ENCODE measurements at places on chromosomes 7 and 10.
A peak's percentile ranks its signal among the peaks of the same experiment; 100 is the strongest.

GRCh38 chr10:59240582-59241183 is 64.2 kb downstream of the PHYHIPL start:
- no peak for DNase-seq

DNA sequence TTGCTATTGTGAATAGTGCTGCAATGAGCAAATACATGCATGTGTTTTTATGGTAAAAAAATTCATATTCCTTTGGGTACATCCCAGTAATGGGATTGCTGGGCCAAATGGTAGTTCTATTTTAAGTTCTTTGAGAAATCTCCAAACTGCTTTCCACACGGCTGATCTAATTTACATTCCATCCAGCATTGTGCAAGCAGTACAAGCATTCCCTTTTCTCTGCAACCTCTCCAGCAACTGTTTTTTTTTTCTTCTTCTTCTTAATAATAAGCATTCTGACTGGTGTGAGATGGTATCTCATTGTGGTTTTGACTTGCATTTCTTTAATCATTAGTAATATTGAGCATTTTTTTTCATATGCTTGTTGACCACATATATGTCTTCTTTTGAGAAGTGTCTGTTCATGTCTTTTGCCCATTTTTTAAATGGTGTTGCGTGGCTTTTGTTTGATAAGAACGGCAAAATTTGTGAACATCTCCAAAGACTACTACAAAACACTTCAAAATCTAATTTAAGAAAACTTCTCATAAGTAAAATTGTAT is 136.1 kb upstream of the MYO3A start:
- no peak for DNase-seq

DNA sequence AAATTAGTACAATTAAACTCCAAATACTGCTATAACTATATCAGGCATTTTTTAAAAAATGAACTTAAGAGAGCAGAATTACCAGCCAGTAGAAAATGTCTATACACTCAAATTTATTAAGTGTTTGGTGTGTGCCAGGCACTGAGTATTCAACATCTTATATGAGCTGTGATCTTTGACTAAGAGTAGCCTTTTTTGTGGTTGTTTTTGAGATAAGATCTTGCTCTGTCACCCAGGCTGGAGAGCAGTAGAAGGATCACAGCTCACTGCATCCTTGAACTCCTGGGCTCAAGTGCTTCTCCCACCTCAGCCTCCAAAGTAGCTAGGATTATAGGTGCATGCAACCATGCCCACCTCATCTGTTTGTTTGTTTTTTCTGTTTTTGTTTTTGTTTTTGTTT is 102.5 kb upstream of the CELF2 start:
- peak; percentile 9 for DNase-seq

- DNase-seq: no peak
These were observed 7.7 kb upstream of the ITPRIP start for GRCh38 chr10:104345941-104346340.

- DNase-seq: no peak
These were observed 101.5 kb downstream of the CHCHD3 start for GRCh38 chr7:132980402-132980801.

GRCh38 chr7:157654350-157654749 is 317.5 kb downstream of the DNAJB6 start:
- no peak for DNase-seq

GRCh38 chr10:96991313-96991841 is 159.3 kb downstream of the LCOR start:
- no peak for DNase-seq

GRCh38 chr10:124221356-124222317 is 128.2 kb upstream of the CHST15 start:
- no peak for DNase-seq

- no peak for DNase-seq
These were observed 54.1 kb downstream of the DYNC2I1 start for GRCh38 chr7:158910254-158911053.

DNA sequence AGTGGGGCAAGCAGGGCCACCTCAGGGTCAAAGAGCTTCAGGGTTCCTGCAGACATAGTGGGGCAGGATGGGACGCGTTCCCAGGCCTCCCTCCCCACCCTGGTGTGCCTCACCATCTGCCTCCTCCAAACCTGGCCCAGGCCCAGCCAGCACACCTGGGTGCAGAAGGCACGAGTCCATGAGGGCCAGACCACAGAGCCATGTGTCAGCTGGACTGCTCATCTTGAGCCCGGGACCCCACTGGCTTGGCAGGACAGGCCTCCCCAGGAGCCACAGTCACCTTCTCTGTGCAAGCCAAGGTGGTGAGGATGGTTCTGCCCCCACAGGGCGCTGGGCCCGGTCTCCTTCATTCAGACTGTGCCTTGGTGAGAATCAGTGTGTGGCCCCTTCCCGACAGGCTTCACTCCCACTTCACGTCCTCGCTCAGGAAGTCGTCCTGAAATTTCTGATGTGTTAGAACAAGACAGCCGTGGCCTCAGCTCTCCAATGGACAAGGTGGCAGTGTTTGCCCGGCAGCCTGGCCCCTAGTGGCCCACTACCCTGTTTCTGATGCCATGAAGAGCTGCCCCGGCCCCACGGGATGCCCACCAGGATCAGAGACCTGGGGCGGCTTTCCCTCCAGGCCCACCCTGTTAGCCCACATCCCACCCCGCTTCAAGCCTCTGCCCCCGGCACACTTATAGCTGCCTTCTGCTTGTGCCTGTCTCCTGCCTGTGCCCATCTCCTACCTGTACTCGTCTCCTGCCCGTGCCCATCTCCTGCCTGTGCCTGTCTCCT is 59.6 kb upstream of the EBF3 start:
- no peak for DNase-seq

DNA sequence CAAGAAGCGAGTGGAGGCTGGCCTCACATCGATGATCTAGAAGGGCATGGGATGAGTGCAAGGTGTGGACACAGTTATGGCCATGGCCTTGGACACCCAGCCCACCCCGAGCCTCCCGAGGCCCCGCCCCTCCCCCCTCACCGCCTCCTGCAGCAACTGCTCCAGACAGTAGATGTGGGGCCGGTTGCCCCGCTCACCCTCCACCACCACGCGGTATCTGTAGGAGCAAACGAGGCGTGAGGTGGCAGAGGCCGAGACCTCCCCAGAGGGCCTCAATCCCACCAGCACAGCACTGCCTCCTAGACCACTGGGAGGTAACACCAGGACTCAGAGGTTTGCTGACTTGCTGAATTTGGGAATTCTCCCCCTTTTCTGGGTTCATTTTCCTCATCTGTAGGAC is 37.6 kb downstream of the SLC29A4 start:
- DNase-seq: no peak

DNA sequence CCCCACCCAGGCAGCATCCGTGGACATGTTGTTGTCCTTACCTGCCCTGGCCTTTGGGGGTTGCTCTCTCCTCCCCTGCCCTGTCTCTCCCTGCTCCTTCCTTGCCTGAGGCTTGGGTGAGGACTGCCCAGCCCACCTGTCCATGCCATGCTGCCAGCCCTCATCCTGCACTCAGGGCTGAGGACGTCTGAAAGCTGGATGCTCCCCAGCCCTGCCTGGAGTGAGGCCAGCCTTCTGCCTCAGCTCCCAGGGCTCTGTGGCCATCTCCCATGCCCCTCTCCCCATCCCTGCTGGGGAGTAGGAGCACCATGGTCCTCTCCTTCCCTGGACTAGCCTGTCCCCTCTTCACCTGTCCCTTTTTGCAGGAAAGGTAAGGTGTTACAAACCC is 68.4 kb downstream of the RAMP3 start:
- no peak for DNase-seq

- no peak for DNase-seq
These were observed 22.0 kb upstream of the GSAP start for GRCh38 chr7:77438131-77438530.

- no peak for DNase-seq
These were observed 11.5 kb upstream of the SH2B2 start for GRCh38 chr7:102275123-102275703.

DNA sequence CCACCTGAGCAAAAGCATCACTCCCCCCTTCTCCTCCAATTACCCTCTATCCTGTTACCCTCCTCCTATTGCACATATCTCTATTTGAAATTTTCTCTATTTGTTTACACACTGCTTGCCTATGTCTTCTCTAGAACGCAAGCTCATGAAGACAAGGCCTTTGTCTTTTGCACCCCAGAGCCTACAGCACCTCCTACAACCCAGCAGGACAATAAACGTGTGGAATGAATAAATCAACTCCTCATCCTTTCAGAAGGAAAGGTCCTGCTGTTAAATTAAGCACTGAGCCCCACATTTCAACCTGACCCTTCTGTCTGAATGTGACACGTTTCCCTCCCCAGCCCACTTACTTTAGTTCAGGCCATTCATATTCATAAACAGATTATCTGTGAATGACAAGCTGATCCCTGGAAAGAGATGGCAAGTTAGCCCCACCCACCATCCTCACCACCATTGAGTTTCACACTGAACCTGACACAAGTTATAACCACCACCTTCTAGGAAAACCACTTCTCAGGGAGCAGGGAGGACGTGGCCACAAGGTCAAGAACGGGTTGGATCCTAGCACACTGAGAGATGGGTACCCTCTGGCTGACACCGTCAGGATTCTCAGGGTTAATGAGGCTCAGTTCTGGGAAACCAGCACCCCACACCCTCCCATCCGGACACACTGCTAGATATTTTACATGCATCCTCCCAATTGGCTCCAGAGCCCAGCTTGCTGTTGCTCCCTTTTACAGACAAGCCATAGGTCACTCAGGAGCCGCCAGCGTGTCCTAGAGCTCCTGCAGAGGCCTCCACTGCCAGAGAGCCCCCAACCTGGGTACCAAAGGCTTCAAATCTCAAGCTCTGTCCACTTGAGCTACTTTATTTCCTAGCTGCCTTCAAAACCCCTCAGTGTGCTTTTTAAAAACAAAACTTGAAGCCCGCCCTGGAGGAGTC is 934 bp downstream of the PRTFDC1 start:
- DNase-seq: no peak

DNA sequence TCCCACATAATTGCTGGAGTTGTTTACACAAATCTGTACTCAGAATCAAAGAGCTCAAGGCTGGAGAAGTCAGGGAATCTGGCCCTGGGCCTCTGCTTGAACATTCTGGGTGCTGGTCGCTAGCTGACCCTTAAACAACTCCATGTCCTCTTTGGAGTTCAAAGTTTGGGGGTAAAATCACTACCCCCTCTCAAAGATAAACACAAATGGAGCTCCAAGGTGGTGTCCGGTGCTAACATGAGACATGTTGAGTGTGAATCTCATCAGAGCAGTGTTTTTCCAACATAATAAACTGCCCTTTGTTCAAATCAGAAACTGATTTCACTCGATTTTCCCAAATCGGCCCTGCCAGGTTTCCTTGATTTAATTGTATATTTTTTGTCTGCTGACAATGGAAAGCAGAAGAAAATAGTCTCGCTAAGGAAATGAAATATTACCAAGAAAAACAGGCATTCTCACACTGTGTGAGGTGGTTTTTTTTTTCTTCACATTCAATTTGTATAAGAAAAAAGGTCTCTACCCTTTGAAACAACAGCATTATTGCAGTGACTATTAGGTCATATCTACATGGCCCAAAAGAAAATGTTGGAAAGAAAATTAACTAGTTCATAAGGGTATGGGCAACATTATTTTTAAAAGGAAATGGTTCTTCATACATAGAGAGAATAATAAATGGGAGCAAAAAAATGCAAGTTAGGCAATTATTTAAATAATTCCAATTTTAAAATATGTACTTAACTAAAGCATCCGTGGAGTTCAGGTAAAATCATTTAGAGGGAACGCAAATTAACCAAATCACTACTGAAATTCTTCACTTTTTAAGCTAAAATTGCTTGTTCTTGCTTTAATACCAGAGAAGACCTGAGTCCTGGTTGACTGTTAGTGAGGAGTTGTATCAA is 56.1 kb upstream of the CAPZA2 start:
- DNase-seq: no peak

DNA sequence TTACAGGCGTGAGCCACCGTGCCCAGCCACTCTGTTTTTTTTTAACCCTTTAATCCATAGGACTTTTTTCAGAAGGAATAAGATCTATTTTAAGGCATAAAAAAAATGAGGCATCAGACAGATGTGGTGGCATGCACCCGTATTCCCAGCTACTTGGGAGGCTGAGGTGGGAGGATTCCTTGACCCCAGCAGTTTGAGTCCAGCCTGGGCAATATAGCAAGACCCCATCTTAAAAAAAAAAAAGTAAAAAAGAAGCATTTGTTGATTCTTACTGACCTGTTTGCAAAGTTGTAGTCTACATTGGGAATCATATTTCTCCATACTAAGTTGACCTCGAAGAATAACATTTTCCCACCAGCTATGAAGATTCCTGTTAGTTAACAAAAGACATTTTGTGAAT is 38.6 kb downstream of the VCL start:
- no peak for DNase-seq

GRCh38 chr7:66913118-66914037 is 7.6 kb upstream of the TMEM248 start:
- no peak for DNase-seq

DNA sequence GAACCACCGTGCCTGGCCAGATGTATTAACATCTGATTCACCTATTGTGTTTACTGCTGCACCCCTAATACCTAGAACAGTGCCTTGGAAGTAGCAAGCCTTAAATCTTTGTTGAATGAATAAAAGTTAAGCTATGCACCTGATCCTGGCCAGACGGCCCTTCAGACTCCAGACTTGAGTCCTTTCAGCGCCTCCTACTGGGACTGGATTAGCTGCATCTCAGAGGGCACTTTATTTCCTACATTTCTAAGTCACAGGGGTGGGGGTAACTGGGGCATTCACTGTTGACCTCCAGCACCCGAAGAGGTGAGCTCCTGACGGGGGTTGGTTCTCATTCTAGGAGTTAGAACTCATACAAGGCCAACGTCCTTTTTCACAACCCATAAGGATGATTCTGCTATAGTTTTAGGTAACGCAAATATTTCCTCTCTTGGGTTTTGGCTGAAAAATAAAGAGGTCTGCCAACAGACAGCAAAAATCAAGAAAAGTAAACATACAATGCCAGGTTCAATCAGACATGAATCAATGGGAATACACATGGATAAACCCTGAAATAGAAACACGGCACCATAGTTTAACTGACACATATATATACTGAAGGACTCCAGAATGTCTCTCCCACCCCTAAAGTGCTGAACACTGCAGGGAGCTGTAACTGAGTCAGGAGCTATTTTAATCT is 48.0 kb upstream of the DLG5 start:
- DNase-seq: no peak

DNA sequence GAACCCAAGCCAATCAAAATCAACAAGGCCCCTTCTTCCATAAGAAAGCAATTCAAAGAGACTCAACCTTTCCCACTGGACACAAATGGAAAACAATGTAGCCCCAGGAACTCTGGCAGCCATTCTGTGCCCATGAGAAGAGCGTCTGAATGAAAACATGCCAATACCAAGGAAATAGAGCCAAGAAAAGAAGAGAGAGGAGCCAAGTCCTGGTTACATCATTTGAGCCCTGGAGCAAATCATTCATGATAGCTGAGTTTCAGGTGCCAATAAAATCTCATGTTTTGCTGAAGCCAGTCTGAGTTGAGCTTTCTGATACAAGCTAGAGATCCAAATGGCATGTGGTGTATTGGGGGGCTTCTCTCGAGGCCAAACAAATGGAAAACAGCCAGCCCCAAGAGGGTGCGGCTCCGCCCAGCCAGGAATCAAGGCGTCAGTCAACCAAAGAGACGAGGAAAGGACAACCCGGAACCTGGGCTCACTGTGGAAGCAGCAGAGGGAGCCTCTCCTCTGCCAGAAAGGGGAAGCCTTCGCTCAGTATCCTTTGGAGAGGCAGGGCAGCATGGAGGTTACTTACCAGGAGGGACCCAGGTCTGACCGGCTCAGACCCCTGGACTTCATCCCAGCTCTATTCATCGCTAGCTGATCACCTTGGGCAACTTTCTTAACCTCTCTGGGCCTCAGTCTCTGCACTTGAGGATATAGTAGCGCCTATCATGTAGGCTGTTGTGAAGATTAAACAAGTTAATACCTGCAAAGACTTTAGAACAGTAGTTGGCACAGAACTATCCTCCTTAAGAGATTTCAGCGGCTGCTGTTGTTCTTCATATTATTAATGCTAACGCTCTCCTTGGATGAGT is 61.8 kb downstream of the OAT start:
- no peak for DNase-seq

Data from activated CD4-positive, alpha-beta T cell treated with anti-CD3 and anti-CD28 coated beads, Interleukin-2, amount 10 ng/mL, durations not matched to agents 7 days and 5 days (primary cell).